ENCODE measurements at places on chromosomes 2 and 18.
A peak's percentile ranks its signal among the peaks of the same experiment; 100 is the strongest.

GRCh38 chr2:20223407-20224163, 1.3 kb downstream of the SDC1 start:
- ATAC-seq, result peak; percentile 4

GRCh38 chr2:32641180-32641579, 13.3 kb downstream of the TTC27 start:
- ATAC-seq, result no peak

GRCh38 chr18:44855681-44856080, 175.0 kb downstream of the SETBP1 start:
- ATAC-seq, result no peak

GRCh38 chr2:207221731-207222130, 56.0 kb upstream of the KLF7 start:
- no peak for ATAC-seq
